ENCODE measurements at places on chromosomes 2 and 18.

DNA sequence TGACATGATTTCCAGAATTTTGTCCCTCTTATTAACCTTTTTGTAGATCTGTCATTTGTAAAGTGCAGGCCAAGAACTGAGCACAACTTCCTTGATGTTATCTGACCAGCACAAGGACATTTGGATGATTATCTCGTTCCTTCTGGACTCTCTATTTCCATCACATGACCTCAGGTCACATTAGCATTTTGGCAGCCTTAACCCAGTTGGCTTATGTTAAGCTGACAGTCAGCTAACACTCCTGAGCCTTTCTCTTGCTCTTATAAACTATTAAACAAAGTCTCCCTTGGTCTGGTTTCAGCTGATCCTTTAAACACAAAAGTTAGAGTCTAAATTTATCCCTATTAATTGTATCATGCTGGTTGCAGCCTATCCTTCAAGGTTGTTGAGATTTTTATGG is 167.2 kb upstream of the RBBP8 start:
- no peak for DNase-seq

DNA sequence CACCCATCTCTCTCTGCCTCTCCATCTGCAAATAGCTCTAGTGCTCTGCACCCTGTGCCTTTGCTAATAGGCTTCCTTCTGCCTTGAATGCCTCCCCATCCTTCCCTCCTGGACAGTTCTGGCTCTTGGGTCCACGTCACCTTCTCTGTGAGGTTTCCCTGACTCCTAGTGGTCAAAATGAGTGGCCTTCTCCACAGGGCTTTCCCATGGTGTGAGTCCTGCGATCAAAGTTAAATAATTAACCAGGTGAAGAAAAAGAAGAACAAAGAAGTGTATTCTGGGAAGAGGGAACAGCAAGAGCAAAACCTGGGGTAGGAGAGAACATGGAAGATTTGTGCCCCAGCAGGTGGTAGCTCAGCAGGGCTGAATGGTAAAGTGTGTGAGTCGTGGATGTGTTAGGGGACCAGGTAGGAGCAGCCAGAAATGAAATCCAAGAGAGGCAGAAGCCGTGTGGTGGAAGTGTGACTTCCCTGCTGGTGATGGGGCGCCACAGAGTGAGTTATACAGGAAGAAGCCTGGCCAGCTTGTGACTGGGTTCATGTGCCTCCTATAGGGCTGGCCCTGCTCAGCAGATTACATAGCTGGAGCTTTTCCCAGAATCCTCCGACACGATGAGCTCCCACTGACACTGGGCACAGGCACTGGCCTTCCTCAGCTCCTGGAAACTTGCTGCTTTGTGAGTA is 93.8 kb upstream of the LDAH start:
- no peak for DNase-seq

- no peak for DNase-seq
Observed at GRCh38 chr2:127843677-127844076, 14.3 kb downstream of the POLR2D start.

GRCh38 chr2:101627285-101628029 is 70.0 kb upstream of the MAP4K4 start:
- no peak for DNase-seq
